Tibial artery (tissue), 4 donors: ENCODE measurements at places on chromosomes 4 and X.

DNA sequence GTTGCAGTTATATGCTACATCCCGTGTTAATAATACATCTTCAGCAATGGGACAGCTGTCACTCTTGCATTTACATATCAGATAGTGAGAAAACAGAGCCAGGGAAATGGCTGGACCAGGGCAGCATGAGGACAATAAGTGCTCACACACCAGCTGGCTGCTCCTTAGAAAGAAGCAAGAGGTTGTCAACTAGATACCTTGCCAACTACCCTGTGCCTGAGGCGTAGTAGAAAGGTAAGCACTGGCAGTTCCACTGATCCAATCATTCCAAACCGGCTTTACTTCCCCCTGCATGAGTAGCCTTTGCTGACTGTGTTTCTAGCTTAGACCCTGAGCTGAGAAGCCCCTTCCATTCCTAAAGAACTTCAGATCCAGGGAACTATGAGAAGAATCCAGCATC lies 52.2 kb upstream of the FGF13 start:
- no peak for DNase-seq

- DNase-seq = no peak
Observed at GRCh38 chrX:69192603-69193002, 27.4 kb upstream of the PJA1 start.

DNA sequence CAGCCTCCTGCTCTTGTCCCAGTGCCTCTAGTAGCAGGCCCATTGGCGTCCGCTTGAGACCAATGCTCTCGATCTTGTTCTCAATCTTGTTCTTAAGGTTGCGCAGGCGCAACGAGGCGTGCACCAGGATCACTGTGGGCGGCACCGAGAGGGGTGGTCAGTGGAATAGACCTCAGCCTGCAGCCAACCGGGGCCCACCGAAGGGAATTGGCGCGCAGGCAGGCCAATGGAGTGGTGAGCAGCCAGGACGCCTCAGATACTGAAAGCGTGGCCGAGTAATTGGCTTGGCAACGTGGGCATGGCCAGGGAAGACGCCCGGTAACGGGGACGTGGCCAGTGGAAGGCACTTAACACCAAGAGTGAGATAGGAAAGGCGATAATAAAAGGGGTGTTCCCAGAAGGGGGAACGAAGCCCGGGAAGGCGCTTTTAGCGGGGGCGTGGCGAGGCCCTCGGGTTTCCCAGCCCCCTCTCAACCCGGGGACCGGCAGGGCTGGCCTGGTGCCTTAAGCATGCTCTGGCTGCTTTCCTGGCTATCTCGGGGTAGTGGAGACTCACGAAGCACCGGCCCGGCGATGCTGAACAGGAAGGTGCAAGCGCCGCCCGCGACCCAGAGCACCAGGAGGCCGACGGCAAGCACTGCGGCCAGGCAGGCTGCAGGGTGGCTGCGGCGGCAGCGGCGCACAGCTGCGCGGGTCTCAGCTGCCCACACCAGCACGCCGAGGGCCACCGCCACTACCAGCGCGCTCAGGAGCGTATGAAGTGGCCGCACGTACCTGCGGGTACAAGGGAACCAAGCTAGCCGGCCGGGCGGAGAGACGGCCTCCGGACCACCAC lies 1.7 kb downstream of the PRAF2 start:
- DNase-seq = peak; percentile 89

DNA sequence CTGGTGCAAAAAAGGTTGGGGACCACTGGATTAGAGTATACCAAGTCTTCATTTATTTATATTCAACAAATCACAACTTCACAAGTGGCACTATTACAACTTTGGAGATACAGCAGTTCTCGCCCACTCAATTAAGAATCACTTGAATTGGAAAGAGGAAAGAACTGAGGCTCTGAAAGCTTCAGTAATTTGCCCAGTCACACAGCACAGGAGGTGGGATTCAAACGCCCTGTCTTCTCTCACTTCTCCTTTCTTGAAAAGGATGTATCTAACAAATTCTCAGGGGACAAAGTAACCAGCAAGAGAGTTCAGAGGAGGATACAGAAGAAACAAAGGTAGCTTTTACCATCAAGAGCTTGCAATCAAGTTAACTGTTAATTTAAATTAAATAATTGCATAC lies 12.4 kb downstream of the SMIM14 start:
- DNase-seq = no peak

DNA sequence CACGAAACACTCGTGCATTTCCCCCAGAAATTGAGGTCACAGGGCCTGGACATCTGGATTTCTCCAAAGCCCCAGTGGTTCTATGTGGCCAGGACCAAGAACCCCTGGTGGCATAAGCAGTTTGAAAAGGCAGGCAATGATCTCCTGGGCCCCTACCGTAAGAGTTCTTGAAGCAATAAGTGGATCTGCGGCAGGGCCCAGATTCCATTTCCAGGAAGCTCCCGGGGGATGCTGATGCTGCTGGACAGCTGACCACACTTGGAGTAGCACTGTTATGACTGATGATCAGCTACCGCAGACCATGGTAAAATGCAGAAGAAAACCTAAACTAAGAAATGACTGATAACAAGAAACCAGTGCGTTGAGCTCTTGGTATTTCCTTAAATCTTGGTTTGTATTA lies 27.8 kb downstream of the SMS start:
- DNase-seq = peak; percentile 26
